ENCODE measurements at places on chromosomes 3 and 15. TPM values are rescaled to one million over a fixed set of nuclear protein-coding genes. Genes with fewer than 3 reads are reported as not detected.
A peak's percentile ranks its signal among the peaks of the same experiment; 100 is the strongest.

- H3K36me3 ChIP-seq = peaks cover 32% of the 10 kb centered on the region
- no peak for DNase-seq
- no peak overlapping the region for H3K4me3 ChIP-seq
- peaks cover 14% of the 10 kb centered on the region for H3K4me1 ChIP-seq
Observed at GRCh38 chr15:80942746-80943565, 46.7 kb downstream of the MESD start.

GRCh38 chr3:191438150-191438814 lies 22.7 kb upstream of the PYDC2 start:
- H3K4me1 ChIP-seq = no peaks in the 10 kb centered on the region
- DNase-seq = no peak
- H3K4me3 ChIP-seq = no peak overlapping the region
- H3K27ac ChIP-seq = no peak overlapping the region
- peaks cover 2% of the 10 kb centered on the region for H3K27me3 ChIP-seq

GRCh38 chr15:50740955-50741354 lies 24.6 kb downstream of the SPPL2A start:
- no peak overlapping the region for H3K4me3 ChIP-seq
- H3K36me3 ChIP-seq = peaks cover 9% of the 10 kb centered on the region
- no peaks in the 10 kb centered on the region for H3K4me1 ChIP-seq
- no peaks in the 10 kb centered on the region for H3K27me3 ChIP-seq
- no peak overlapping the region for H3K27ac ChIP-seq
- no peak for DNase-seq

DNA sequence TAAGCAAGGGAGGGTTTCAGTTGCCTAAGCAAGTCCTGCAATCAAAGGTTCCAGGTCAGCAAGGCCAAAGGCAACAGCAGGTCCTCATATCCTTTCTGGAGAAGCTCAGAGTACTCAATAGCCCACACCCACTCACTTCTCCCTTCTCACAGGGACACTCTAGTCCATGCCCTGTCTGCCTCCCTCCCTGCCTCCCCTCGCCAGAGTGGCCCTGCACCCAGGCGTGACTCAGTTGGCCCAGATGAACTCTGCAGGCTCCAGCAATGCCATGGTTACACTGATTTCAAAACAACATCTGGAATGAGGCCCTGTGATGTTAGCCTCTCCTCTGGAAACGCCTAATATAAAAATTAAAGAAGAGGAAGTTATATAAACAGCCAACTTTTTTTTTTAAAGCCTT lies 32.9 kb downstream of the IL16 start:
- DNase-seq = no peak
- no peak overlapping the region for H3K4me3 ChIP-seq
- peaks cover 25% of the 10 kb centered on the region for H3K27me3 ChIP-seq
- no peak overlapping the region for H3K27ac ChIP-seq
- no peaks in the 10 kb centered on the region for H3K4me1 ChIP-seq

GRCh38 chr3:71356265-71356664 lies 227.3 kb downstream of the FOXP1 start:
- peaks cover 10% of the 10 kb centered on the region for H3K36me3 ChIP-seq
- peaks cover 8% of the 10 kb centered on the region for H3K4me1 ChIP-seq
- no peak overlapping the region for H3K27ac ChIP-seq
- H3K4me3 ChIP-seq = no peak overlapping the region
- no peak for DNase-seq

DNA sequence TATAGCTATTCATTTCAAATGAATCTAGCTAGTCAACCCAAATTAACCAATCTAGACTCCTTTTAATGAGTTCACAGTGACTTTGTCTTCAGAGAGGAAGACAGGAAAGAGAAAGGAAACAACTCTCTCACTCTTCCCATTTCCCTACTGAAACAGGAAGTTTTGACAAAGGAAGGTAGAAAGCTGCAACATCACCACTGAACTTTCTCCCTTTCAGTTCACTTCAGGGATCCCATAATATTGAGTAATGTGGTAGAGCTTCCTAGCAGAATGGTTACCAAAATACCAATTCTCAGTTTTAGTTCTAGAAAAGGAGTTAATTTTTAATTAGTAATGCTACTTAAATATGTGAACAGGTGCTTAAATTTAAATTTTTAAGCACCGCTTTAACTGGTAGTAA lies 7.5 kb downstream of the VPS13C start:
- DNase-seq = no peak
- no peaks in the 10 kb centered on the region for H3K4me1 ChIP-seq
- no peaks in the 10 kb centered on the region for H3K27me3 ChIP-seq
- H3K4me3 ChIP-seq = no peak overlapping the region
- H3K36me3 ChIP-seq = peaks cover 7% of the 10 kb centered on the region
- no peak overlapping the region for H3K27ac ChIP-seq

GRCh38 chr3:111311709-111312235 lies 230.2 kb upstream of the CD96 start:
- H3K27ac ChIP-seq = no peak overlapping the region
- H3K36me3 ChIP-seq = no peaks in the 10 kb centered on the region
- peaks cover 24% of the 10 kb centered on the region for H3K4me1 ChIP-seq
- no peak for DNase-seq
- H3K27me3 ChIP-seq = no peaks in the 10 kb centered on the region

DNA sequence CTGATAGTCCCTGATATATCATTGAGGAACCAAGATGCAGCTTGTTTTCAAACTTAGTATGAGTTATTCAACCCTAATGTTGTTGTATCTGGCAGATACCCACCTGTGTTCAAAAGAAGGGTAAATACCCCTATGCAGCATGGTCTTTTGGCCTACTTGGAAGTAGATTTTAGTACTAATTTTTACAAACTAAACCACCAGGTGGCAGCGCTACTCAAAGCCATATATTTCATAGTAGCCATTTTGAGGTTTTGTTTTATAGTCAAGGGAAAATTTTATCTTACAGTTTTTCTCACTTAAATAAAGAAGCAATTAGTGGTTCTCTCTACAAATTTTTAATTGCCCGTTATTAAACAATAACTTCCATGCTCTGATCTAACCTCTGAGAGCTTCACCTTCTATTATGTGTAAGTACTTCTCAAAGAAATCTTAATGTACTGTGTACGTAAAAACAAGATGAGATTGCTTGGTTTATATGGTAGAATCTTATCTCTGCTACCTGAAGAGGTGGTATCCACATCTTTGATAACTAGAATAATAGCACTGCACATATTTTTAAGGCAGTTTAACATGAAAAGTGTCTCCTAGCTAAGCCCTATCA lies 31.5 kb upstream of the MLF1 start:
- H3K27me3 ChIP-seq = no peaks in the 10 kb centered on the region
- DNase-seq = no peak
- no peak overlapping the region for H3K27ac ChIP-seq
- no peak overlapping the region for H3K4me3 ChIP-seq

- H3K27ac ChIP-seq = peak overlapping the region; percentile 76
- no peaks in the 10 kb centered on the region for H3K27me3 ChIP-seq
- H3K4me3 ChIP-seq = peak overlapping the region; percentile 33
- H3K4me1 ChIP-seq = peaks cover 96% of the 10 kb centered on the region
Observed at GRCh38 chr15:96344060-96344705, 13.7 kb downstream of the NR2F2 start.

DNA sequence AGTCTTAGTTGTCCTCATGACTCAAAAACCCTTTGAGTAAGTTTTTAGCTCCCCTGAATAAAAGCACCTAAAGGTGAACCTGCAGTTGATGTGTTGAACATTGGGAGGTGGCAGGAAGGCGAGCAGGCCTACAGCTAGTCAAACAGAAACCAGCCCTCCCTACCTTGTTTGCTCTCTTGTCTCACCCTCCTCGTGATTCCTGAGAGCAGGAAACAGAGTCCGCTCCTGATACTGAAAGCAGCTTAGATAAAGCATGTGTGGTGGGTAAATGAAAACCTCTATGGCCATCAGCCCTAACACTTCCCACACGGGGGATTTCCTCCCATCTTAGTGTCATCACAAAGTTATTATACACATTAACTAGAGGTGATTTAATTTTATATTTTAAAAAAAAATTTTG lies 21.8 kb upstream of the CLDN18 start:
- no peaks in the 10 kb centered on the region for H3K36me3 ChIP-seq
- H3K27ac ChIP-seq = no peak overlapping the region
- H3K4me1 ChIP-seq = no peaks in the 10 kb centered on the region
- no peak overlapping the region for H3K4me3 ChIP-seq

DNA sequence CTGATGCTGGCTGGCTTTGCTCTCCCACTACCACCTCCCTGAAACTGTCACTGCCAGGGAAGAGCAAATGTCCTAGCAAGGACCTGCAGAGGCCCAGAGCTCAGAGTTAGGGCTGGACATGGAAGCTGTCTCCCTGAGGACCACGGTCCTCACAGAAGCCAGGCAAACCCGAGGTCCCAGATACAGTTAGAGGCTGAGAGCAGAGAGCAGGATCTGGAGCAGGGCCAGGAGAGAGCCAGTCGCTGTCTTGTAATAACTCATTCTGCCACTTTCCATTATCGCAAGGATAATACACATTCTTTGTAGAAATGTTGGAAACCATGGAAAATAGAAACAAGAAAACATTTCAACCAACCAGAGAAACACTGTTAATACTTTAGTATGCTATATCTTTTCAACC lies 10.1 kb downstream of the GHSR start:
- H3K36me3 ChIP-seq = no peaks in the 10 kb centered on the region
- no peak overlapping the region for H3K27ac ChIP-seq
- peaks cover 50% of the 10 kb centered on the region for H3K27me3 ChIP-seq
- H3K4me1 ChIP-seq = peaks cover 2% of the 10 kb centered on the region
- no peak for DNase-seq
- no peak overlapping the region for H3K4me3 ChIP-seq

DNA sequence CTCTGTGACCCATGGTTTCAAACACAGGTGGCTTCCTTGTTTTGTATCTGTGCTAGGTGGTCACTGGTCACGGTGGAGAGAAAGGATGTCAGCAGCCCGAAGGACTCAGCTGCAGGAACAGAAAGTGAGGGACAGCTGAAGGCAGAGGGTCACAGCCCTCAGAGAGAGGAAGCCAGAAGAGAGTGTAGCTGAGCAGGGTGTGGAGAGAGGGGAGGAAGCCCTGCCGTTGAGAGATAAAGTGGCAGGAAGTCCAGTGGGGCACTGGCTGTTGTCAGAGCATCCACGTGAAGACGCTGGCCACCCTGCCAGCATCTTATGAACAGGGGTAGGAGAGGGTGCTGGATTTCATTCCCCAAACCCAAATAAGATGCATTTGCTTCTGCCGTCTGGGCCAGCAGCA lies 36.9 kb downstream of the LIMD1 start:
- no peak overlapping the region for H3K27ac ChIP-seq
- H3K4me3 ChIP-seq = no peak overlapping the region
- peaks cover 17% of the 10 kb centered on the region for H3K27me3 ChIP-seq
- DNase-seq = no peak
- H3K36me3 ChIP-seq = no peaks in the 10 kb centered on the region
- peaks cover 29% of the 10 kb centered on the region for H3K4me1 ChIP-seq

- no peak overlapping the region for H3K4me3 ChIP-seq
- no peaks in the 10 kb centered on the region for H3K36me3 ChIP-seq
- DNase-seq = no peak
- H3K4me1 ChIP-seq = no peaks in the 10 kb centered on the region
- H3K27ac ChIP-seq = no peak overlapping the region
- H3K27me3 ChIP-seq = no peaks in the 10 kb centered on the region
Observed at GRCh38 chr3:144466114-144466513, 494.5 kb downstream of the DIPK2A start.

GRCh38 chr3:56347219-56347871 lies 120.9 kb downstream of the ERC2 start:
- no peak overlapping the region for H3K27ac ChIP-seq
- H3K4me1 ChIP-seq = no peaks in the 10 kb centered on the region
- H3K36me3 ChIP-seq = no peaks in the 10 kb centered on the region
- H3K27me3 ChIP-seq = peaks cover 3% of the 10 kb centered on the region
- no peak for DNase-seq

DNA sequence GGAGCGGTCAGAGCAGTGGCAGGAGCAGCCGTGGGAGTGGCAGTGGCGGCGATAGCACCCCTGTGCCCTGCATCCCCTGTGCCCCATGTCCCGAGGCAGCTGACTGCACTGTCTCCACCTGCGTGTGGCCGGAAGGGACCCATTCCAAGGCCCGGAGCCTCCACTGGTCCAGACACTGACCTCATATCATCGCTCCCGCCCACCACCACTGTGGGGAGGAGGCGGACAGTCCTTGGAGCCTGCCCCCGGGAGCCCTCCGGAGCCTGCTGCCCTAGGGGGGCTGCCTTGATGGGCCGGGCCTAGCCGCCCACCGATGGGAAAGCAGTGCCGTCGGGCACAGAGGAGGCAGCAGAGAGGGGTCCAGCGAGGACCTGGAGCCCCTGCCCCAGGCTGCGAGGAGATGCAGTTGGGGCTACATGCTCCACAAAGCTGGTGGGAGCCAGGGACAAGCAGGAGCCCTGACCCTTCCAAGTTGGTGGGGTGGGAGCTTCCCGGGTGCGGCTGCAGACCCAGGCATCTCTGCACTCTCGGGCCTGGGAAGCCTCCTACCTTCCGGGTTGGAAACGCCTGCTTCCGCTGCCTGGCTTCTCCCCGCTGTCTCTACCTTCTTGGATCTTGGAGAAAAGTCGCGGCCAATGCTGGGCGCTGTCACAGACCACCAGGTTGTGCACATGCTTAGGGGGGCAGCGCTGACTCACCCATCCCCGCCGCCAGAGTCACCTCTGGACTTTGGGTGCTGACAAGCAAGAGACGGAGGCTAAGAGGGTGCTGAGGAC lies 283.2 kb upstream of the ROBO1 start:
- H3K4me1 ChIP-seq = no peaks in the 10 kb centered on the region
- no peak overlapping the region for H3K27ac ChIP-seq
- H3K36me3 ChIP-seq = no peaks in the 10 kb centered on the region
- H3K27me3 ChIP-seq = peaks cover 6% of the 10 kb centered on the region
- H3K4me3 ChIP-seq = no peak overlapping the region

DNA sequence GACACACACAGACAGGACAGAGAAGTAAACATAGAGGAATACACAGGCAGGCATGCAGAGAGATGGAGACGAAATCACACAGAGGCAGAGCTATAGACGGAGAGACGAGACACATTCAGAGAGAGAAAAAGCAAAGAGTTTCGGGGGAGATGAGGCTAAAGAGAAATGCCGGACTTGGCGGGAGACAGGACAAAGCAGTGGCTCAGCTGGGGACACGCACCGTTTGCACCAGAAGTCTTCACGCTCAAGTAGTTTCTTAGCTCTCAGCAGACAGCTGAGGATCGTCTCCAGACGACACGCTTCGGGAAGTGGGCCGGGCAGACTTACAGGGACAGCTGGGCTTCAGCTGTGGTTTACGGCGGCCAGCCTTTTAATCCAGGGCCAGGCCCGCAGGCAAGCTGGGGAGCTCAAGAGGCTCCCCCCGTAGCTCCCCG lies 56.2 kb upstream of the DLG1 start:
- H3K4me1 ChIP-seq = peaks cover 29% of the 10 kb centered on the region
- peak overlapping the region; percentile 45 for H3K27ac ChIP-seq
- peak overlapping the region; percentile 2 for H3K4me3 ChIP-seq
- no peak for DNase-seq
- no peaks in the 10 kb centered on the region for H3K27me3 ChIP-seq
- H3K36me3 ChIP-seq = peaks cover 5% of the 10 kb centered on the region

GRCh38 chr3:107204121-107204520 lies 173.1 kb upstream of the CCDC54 start:
- H3K36me3 ChIP-seq = no peaks in the 10 kb centered on the region
- H3K27ac ChIP-seq = no peak overlapping the region
- no peaks in the 10 kb centered on the region for H3K27me3 ChIP-seq
- H3K4me3 ChIP-seq = no peak overlapping the region
- DNase-seq = no peak

Gene SNX22
- total RNA-seq = 0.78 TPM

Gene KLF15
- 1.1 TPM for total RNA-seq

Gene GOLGA6D
- total RNA-seq = 0.18 TPM

Gene NCEH1
- 1.6 TPM for total RNA-seq

Gene OR5H6
- total RNA-seq = not detected

Gene RBPMS2
- total RNA-seq = 14.6 TPM

Gene MFAP1
- 27.7 TPM for total RNA-seq

Gene LRTM1
- not detected for total RNA-seq
